ENCODE measurements at places on chromosomes 3 and 15. TPM values are rescaled to one million over a fixed set of nuclear protein-coding genes. Genes with fewer than 3 reads are reported as not detected.

DNA sequence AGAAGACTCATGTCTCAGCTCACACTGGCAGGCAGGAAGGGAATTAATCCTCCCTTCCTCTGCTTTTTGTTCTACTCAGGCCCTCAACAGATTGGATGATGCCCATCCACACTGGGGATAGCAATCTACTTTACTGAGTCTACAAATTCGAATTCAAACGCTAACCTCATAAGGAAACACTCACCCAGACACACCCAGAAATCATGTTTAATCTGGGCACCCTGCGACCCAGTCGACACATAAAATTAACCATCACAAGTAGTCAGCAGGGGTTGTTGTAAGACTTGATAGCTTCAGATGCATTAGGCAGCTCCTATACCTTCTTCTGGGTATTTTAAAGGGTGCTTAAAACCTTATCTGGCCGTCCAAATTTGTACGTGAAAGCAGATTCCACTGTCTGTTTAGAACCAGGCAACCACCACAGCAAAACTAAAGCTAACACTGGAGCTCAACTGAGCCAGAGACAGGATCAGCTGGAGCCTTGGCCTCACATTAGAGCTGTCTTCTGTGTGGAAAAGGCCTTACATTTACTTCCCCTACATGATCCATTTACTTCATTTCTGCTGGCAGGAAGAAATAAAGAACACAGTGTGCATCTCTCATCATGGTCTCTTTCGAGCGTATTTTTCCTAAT lies 407.3 kb upstream of the PPP2R3A start:
- no peak for DNase-seq

DNA sequence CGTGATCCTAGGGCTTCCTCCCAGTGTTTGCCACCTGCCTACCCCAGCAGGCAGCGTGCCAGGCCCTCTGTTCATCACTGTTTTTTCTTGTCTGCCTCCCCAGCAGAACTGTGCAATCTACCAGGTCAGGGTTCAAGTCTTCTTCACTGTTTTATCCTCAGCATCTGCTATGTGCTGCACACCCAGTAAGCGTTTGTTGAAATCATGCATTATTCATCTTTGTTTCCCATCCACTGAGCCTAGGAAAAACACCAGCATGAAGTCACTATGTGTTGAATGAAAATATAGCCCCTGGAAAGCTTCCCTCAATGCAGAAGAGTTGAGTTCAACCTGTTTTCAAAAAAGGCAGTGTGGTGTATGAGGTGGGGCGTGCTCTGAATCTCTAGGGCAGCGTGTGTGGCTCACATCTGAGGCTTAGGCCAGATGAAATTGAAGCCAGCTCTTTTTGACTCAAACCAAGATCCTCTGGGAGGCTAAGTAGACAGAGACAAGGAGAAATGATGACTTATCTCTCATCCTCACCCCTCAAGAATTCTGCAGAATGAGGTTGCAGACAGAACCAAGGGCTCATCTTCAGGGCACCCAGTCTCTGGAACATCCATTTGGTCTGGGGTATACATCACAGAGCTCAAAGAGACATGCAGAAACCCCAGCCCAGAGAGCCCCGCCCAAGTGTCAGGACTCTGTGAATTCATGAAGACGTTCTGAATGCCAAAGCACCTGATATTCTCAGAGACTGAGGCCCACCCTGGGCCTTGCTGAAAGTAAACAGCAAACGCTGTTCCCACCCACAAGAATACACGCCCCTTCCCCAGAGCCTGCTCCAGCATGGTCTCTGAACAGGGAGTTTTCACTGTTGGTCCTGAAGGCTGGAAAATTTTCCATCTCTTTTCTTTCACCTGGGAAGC lies 5.7 kb upstream of the CAV3 start:
- no peak for DNase-seq

- DNase-seq: no peak
Observed at GRCh38 chr3:13433912-13434311, 13.8 kb upstream of the NUP210 start.

- DNase-seq: no peak
Observed at GRCh38 chr3:172786036-172786435, 35.5 kb downstream of the ECT2 start.

DNA sequence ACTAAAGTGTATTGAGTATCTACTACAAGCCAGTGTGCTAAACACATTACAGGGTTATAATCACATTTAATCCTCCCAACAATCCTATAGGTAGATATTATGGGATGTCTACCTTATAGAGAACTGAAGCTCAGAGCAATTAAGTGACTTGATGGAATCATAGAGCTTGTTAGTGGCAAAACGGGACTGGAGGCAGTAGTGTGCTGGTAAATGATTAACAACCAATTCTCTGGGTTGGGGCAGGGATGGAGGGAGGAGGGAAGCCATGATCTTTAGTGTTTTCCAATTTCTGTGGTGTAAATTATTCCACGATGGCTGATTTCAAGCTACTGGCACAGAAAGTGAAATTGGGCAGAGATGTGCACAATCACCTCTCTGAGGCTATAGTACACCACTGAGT lies 18.5 kb upstream of the CSRNP1 start:
- DNase-seq: no peak

DNA sequence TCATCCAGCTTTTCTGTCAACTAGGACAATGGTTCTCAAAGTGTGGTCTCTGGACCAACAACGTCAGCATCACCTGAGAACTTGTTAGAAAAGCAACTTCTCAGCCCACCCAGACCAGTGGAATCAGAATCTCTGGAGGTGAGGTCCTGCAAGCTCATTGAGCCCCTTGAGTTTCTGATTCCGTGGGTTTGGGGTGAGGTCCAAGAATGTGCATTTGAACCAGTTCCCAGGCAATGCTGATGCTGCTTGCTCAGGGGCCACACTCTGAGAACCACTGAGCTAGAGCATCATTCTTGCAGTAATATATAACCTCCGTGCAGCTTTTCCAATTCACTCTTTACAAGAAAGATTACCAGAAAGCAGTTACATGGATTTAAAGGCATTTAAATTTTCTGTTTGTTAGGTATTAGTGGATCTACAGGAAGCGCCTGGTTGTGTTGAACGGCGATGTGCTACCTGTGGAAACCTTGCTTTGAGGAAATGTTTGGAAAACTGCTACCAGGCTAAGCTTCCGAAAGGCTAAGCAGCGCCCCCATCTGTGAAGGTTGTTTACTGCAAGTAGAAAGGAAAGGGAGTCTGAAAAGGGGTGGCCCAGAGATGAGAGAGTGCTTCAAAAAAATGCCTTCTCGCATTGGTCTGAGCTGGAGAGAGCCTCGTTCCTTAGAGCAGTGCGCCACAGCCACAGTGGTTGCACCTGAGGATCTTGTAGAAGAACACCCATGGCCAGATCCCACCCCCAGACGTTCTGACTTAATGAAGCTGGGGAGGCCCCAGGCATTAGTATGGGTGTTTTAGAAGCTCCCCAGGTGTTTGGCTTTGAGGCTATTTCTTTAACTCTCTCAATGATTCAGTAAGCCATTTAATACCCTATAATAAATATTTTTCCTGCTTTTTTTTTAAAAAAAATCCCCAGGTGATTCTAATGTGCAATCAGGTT lies 50.0 kb downstream of the RLBP1 start:
- no peak for DNase-seq

DNA sequence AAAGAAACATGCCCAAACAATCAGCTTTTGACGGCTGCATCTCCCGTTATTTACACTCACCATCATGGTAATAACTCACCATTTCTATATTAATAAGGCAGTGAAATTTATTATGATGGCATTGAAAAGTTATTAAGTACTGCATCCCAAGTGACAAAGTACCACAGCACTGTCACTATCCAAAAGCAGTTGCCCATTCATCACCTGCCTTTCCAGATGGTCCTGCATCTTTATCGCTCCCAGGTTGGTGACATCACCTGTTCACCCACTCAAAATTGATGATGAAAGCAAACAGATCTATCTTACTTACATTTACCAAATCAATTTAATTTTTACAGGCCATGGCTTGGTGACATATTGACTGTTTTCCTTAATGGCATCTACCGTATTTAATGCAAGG lies 299.0 kb downstream of the MECOM start:
- no peak for DNase-seq

DNA sequence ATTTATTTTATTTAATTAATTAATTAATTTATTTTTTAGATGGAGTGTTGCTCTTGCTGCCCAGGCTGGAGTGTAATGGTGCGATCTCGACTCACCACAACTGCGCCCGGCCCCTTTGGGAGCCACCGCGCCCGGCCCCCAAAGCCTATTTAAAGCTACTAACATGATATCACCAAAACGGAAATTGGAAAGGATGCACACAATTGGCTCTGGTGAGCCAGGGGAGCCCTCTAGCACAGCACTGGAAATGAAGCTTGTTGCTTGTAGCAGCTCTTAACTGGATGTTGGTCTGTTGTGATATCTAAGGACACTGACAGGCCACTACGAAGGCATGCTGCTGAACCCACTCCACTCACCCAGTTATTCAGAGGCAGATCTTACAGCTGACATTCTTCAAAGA lies 104.5 kb downstream of the IGF2BP2 start:
- no peak for DNase-seq

- DNase-seq: no peak
Observed at GRCh38 chr15:68982976-68983563, 31.4 kb upstream of the NOX5 start.

DNA sequence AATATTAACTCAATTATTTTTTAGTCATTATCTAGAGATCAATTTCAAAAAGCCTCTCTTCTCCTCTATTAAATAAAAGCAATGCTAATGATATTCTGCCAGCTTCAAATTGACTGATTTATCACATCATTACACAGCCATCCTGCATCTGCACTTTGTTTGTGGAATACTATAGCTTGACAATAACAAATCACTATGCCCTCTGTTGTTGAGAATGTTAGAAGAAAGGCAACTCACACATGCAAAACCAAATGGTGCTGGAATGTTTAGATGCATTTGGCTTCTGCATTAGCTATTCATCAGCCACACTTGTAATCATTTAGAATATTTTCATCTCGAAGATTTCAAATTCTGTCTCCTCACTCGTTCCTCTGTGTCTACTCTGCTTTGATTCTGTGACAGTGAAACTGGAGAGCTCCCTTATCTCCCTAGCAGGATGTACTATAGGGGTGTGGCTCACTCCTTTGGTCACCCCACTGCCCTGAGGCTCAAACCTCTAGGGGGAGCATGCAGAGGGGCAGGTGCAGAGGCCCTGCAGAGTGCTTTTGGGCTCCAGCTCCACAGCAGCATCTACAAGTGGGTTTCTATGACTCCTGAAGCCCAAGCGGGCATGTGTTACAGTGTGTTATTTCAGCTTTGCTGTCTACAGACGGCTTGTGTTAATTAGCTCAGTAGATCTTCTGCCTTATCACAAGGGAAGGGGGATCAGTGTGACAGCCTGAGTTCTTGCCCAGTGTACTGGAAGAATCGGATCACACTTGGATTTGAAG lies 454.1 kb upstream of the BCHE start:
- no peak for DNase-seq

DNA sequence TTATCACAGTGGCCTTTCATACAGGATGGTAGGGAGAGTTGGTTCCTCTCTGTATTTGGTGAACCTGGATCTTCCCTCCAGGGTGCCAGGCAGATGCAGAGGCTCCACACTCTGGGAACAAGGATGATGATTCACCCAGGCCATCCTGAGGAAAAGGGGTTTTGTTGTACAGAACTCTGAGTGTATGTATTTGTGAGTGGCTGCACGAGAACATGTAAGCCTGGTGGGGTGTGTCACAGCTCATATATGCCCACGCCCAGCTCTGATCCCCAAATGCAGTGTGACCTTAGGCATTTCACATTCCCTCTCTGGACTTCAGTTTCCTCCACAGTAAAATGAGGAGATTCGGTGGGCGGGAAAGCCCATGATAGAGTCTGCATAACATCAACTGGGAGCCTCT lies 11.6 kb upstream of the CILP start:
- DNase-seq: no peak

- no peak for DNase-seq
Observed at GRCh38 chr15:37873336-37873735, 61.1 kb upstream of the TMCO5A start.

DNA sequence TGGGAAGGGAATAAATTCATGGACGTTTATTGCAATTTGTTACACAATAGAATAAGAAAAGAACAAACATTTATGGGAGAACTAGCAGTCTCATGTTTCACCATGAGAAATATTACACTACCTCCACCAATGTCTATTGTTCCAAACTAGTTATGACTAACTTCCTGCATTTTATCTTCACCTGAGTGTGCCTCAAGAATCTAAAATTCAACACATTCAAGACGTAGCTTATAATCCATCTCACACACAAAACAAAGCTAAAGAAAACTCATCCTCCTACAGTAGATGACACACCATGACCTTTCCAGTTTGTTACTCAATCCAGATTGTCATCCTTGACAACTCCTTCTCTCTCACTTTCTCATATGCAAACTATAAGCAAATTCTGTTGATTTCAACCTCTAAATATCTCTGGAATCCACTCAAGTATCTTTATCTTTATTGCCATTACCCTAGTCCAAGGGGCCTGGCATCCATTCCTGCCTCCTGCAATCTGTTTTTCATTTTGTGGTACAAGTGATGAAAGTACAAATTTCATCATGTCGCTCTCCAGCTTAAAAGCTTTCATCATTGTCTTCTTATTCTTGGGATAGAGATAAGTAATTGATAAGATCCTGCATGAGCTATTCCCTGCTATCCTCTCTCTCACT lies 229.9 kb downstream of the NR2F2 start:
- DNase-seq: no peak

Gene IL12A
- not detected for total RNA-seq
